ENCODE measurements at places on chromosomes 3 and 15. TPM values are rescaled to one million over a fixed set of nuclear protein-coding genes. Genes with fewer than 3 reads are reported as not detected.

Gene ANXA2
- 2,464 TPM for total RNA-seq

Gene NME9
- total RNA-seq, result under 0.01 TPM

Gene FANCI
- 28.4 TPM for total RNA-seq

Gene DCLK3
- under 0.01 TPM for total RNA-seq

Gene ECE2
- total RNA-seq, result not detected

Gene CACNA1D
- 4.5 TPM for total RNA-seq

Gene ERICH6
- not detected for total RNA-seq

Gene POLQ
- 5.1 TPM for total RNA-seq

Gene HAPLN3
- total RNA-seq, result 10.8 TPM

Gene FEZF2
- not detected for total RNA-seq

Gene EPHB1
- total RNA-seq, result 0.36 TPM

Gene IQCF5
- total RNA-seq, result not detected

Gene WDR5B
- 5.2 TPM for total RNA-seq

Gene PCOLCE2
- total RNA-seq, result 3.8 TPM

Gene ZBTB47
- 14.3 TPM for total RNA-seq

Gene TRANK1
- 1.7 TPM for total RNA-seq

Gene BLM
- 20.4 TPM for total RNA-seq

Gene PIERCE2
- total RNA-seq, result 3.7 TPM

Gene ISLR
- total RNA-seq, result not detected

Gene PLSCR5
- total RNA-seq, result not detected

Gene SPSB4
- not detected for total RNA-seq

Data from melanocyte of skin (primary cell).